NCI-H1436 (cell line): ENCODE measurements at places on chromosomes 12 and 14.

DNA sequence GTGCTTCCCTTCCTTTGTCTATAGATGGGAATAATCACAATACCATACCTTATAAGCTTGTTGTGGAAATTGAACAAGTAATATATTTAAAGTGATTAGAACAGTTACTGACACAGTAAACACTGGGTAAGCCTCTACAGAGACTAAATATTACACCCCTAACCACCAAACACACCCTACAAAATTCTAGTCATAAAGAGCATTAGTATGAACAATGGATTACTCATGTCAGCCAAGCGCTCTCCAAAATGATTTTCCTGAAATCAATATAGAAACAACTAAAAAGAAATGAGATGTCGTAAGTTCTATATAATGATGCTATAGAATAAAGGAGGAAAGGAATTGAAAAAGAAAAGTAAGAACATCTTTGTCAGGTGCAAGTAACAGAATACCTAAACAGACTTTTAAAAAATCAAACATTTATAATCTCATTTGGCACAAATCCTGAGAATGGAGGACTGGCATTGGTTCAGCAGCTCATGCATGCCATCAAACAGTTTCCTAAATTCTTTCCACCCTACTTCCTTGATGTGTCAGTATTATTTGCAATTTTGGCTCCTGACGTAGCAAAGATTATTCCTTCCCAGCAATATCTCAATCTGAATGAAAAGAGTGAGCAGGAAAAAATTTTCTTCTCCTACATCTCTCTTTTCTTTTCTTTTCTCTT is 118.0 kb downstream of the SINHCAF start:
- DNase-seq = no peak

DNA sequence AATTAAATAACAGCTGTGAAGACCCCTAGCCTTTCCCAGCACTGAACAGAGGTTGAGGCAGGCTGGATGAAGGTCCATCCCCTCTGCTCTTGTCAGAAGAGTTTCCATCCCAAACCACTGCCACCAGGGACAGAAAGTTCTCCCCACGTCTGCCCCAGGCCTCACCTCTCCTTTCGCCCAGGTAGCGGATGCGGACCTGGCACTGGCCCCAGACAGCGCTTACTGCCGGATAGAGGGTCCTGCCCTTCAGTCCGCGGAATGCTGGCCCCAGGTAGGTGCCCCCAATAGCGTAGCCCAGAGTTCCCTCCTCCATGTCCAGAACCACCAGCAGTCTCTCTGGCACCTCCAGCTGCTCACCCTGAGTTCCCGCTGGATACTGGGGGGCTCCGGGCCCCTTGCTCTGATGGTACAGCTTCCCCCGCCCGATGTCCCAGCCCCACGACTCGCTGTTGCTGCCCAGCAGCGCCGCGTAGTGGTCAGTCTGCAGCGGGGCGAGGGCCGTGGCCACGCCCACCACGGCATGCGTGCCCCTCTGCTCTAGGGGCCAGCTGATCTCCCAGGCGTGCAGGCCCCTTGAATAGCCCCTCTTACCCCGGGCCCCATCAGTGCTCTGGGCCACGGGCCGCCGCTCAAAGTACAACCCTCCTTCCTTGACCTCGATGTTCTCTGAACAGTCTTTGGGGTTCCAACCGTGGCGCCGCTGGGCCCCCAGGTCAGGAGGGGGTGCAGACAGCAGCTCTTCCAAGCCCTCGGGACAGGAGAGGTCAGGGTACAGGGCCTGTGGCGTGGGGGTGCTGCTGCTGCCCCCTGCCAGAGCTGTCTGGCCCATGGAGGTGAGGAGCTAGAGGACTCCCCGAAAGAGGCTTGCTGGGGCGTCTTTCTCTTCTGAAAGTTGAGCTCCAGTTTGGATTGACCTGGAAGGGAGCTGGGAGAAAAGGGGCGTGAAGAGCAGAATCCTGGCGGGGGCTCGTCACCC is 742 bp downstream of the SPSB2 start:
- peak; percentile 74 for DNase-seq

GRCh38 chr12:17609153-17609552 is 480.8 kb downstream of the RERGL start:
- DNase-seq = peak; percentile 2

- DNase-seq = no peak
Observed at GRCh38 chr12:109656743-109657142, 56.9 kb upstream of the FAM222A start.

DNA sequence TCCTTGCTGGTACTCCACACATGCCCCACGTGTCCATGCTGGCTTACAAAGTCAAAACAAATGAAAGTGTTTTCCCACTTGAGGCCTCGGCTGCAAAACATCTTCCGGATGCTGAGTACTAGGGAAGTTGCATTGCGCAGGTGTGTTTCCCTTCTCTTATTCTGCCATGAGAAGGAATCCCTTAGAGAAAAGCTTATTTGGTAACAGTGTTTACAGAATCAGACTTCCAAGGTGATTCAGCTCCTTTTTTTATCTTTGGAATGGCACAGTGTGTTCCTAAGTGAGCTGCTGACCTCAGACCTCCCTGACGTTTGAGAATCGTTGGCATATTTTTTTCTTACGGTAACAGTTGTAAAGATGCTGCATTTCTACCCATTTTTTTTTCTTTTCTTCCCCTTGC is 211.3 kb downstream of the ESR2 start:
- DNase-seq = no peak

DNA sequence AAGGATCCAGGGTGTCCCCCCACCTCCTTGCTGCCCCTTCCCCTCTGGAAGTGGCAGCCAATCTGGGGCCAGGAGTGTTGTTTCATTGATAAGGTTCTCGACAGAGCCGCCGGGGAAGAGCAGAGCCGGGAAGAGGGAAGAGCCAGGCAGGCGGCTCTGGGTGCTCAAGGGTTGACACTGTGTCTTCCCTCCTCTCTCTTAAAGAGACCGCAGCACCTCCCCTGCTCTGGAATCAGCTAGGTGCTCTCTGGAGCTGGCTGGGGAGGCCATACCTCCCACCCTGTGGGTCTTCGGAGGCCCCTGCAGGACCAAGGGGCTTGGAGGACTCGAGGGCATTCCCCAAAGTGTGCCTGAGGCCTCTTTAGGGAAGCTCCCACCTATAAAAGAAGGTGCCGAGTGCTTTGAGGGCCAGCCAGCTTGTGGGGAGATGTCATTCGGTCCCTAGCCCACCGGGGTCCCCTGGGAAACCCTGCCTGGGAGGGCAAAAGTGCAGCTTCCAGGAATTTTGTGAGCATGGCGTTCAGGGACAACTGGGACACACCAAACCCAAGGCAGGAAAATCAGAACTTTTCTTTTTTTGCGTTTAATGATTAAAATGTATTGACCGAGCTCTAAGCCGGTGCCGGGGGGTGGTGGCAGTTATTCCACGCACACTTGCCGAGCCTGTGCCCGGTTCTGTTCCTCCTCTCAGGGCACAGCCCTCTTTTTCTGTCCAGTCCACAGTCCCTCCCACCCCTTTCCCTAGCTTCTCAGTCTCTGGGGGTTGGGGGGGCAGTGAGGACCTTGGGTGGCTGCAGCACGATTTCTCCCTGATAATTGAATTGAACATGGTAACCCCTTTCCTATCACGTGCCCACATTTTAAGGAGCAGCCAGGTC is 3.0 kb downstream of the SETD1B start:
- DNase-seq = no peak

GRCh38 chr14:44180975-44181374 is 326.1 kb downstream of the FSCB start:
- DNase-seq = no peak

DNA sequence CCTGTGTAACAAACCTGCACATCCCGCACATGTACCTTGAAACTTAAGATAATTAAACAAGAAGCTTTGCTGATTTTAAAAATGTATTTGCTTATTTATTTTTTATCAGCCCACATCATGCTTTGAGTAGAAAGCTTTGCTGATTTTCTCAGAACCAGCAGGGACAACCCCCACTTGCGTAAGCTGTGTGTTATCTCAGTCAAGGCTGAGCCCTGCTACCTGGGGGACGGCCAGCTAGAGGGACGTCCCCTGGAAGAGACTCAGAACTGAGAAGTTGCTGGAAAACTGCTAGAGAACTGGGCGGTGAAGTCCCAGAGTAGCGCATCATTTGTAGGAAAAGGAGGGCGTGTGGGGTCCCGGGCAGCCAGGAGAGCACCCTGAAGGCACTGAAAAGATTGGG is 4.1 kb upstream of the PLEK2 start:
- no peak for DNase-seq

- DNase-seq = no peak
Observed at GRCh38 chr12:29879606-29880308, 96.0 kb upstream of the TMTC1 start.

DNA sequence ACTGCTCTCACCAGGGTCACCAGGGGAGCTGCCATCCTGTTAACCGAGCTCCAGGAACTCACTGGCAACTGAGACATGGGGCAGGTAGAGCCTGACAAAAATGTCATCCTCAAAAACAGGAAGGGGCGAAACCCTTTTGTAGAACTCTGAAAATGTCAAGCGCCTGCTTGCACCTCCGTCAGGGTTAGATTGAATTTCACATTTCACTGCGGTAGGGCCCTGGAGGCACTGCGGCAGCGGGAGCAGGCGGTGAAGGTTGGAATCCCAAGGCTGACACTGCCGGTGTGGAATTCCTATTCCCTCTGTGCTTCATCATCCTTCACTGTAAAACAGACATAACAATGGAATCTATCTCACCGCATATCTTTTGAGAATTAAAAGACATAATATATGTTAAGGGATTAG is 142.8 kb upstream of the TMCC3 start:
- no peak for DNase-seq

DNA sequence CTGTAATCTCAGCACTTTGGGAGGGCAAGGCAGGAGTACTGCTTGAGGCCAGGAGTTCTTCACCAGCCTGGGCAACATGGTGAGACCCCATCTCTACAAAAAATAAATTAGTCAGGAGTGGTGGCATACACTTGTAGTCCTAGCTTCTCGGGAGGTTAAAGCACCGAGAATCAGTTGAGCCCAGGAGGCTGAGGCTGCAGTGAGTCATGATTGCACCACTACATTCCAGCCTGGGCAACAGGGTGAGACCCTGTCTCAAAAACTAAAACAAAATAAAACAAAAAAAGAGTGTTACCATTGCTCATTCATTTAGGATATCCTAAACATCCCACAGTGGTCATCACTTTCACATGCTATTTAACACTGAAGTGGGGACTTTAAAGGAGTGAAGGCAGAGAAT is 7.8 kb downstream of the NEK9 start:
- no peak for DNase-seq

GRCh38 chr12:77608271-77608824 is 222.3 kb upstream of the NAV3 start:
- DNase-seq = no peak

DNA sequence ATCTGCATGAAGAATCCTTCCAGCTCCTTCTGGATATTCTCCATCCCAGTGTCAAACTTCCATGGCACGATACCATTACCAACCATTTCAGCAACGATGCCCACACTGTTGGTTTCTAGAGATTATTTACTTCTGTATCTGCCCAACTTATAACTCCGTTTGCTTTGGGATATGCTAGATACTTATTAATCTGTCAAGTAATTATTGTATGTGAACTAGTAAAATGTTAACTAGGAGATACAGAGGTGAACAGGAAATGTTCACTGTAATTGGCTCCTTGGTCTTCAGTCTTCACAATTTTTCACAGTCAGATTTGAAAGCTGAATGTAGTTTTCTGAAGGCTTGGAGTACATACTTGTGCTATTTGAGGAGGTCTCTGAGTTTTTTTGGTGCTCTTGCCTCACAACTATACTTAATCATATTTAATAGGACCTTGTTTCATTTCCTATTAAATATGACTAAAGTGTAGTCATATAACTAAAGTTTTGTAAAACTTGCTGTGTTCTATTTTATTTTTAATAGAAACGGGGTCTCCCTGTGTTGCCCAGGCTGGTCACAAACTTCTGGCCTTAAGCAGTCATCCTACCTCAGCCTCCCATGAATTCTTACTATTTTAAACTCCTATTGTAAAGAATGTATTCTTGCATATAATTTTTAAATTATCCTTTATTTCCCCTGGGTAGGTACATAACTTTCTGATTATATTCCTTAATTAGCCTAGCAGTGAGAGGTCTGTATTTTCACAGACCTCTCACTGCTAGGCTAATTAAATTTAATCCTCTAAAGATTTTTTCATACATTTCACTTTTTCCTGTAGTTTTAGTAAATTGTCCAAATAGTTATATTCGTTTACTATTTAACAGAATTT is 79.7 kb downstream of the FGD4 start:
- no peak for DNase-seq

GRCh38 chr14:96616161-96616721 is 114.1 kb downstream of the PAPOLA start:
- DNase-seq = no peak

- DNase-seq = no peak
Observed at GRCh38 chr12:11801643-11802042, 152.2 kb downstream of the ETV6 start.

GRCh38 chr14:38209572-38210557 is 2.2 kb downstream of the SSTR1 start:
- DNase-seq = no peak

- DNase-seq = no peak
Observed at GRCh38 chr12:62133440-62133839, 126.8 kb upstream of the USP15 start.

GRCh38 chr12:109358154-109358869 is 10.6 kb downstream of the MYO1H start:
- DNase-seq = no peak

- no peak for DNase-seq
Observed at GRCh38 chr14:101217080-101217463, 313.6 kb upstream of the RTL1 start.

- no peak for DNase-seq
Observed at GRCh38 chr12:124680863-124681778, 113.7 kb upstream of the NCOR2 start.

DNA sequence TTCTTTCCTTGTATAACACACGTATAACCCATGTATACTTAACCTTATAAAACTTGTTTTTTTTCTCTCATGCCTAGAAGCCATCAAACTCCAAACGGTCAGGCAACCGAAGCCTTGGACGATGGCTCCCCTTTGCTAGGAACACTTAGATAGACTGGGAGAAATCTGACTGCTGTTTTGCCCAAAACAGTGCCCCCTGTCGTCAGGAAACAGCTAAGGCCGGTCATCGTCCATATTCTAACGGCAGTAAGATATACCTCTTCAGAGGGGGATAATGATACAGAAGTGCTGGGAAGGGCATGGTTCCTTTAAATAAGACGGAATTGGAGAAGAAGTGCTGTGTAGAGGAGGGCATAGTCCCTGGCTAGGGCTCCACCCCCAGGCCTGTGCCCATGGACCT is 130.5 kb downstream of the SLC41A2 start:
- DNase-seq = no peak
